ENCODE measurements at places on chromosomes 13 and 19.

DNA sequence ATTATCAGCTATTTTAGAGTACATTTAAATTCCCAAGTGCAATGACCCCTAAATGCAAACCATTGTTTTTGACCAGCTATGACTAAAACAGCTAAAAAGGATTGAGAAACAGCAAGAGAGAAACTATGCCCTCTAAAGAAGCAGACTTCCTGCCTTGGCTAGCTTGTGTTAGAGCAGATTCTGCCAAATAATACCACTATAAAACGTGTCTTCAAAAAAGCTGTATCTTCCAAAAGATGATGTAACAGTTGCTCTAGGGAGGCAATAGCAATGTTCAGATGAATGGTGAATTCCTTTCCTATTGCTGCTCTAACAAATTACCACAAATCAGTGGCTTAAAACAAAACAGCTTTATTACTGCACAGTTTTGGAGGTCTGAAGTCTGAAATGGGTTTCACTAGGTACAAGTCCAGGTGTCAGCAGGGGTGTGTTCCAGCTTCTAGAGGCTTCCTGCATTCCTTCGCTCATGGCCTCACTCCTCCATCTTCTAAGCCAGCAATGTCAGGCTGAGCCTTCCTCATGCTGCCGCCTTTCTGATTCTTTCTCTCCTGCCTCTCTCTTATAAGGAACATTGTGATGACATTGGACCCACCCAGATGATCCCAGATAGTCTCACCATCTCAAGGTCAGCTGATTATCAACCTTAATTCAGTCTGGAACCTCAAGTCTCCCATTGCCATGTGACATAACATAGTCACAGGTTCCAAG lies 84.5 kb downstream of the LRRC63 start:
- no peak for DNase-seq

DNA sequence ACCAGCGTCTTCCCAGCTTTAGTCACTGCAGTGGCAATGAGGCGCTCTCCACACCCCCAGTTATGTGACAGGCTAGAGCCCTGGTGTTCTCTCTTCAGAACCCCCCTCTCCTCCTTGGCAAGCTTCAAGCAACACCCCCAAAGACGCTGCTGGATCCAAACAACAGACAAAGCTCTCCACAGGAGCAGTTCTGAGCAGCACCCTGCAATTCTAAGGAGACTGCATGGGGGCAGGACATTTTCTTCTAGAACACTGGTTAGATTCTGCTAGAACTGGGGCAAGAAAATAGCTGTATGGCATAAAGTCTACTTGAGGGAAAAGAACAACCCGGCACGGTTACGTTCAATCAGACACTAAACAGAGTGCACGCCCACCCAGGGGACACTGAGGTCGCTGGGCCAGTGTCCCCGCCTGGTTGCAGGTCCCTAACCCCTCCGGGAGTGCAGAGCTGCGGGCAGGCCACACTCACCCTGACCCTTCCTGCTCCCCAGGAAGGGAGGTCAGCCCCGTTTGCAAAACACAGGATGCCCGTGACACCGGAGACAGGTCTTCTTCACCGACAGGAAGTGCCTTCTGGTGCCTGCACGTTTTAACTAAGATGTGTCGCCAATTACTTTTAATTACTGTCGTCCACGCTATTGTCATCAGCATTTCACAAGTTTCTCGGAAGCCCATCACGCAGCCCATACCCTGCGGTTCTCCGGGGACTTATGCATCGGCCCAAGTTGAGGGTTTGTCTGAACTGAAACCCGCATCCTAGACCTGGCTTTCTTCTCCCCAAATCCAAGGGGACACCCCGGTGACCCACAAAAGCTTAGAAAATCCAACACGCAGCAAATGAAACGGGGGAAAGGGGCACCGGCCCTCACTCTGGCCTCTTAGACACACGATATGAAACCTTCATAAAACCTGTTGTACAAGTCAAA lies 943 bp downstream of the GJB6 start:
- peak; percentile 26 for DNase-seq

- DNase-seq = no peak
These were observed 7.1 kb downstream of the EEF2 start for GRCh38 chr19:3978145-3978544.

DNA sequence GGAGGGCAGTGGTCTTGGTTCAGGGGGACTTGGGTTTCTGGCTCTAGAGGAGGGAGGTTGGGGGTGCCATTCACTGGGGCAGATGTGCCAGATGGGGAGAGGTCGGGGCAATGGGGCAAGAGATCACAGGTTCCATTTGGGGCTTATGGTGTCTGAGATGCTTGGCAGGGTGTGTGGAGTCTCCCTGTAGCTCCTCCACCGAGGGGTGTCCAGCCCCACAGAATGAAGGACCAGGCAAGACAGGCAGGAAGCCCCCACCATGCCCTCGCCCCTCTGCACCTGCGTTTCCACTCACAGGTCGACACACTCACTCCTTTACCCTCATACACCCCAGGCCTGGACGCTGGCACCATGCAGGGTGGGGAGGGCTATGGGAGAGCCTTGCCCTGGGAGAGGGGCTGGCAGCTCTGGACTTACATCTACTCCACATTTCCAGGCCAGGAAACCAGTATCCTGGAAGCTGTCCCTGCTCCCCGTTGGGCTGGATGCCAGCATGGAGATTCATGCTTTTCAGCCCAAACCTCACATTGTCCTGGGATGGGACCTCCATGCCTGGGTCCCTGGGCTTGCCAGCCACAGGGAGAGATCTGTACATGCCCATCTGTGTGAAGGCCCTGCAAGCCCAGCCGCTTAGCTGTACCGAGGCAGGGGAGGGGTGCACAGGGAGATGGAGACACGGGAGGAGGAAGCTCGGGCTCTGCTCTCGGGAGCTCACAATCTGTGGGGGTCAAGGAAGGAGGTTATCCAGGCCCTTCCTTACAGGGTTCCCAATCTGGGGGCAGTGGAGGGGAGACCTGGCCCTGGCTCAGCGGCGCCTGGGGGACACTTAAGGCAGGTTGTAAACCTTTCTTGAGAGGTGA lies 77.1 kb downstream of the CHST8 start:
- no peak for DNase-seq

GRCh38 chr13:25873242-25873612 lies 178.6 kb downstream of the SHISA2 start:
- no peak for DNase-seq

All from GM12891 (cell line).